ENCODE measurements at places on chromosomes 11 and 22.

DNA sequence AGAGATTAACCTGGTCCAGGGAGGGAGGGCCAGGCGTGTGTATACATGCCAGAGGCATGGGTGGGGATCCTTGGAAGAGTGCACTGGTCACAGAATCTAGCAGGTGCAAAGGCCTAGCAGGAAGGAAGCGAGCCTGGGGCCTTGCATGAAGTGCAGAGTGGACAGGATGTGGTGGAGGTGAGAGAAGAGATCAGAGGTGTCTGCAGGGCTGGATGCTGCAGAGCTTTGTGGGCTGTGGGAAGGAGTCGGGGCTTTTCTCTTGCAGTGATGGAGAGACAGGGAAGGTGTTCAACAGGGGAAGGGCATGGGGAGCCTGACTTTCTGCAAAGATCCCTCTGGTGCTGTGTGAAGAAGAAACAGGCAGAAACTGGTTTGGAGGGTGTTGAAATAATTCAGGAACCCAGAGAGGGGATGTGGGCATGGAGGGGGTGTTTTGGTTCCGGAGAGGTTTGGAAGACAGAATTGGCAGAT, 2.5 kb upstream of the TPST2 start:
- DNase-seq = no peak

- no peak for DNase-seq
Measured at GRCh38 chr22:48748113-48748859, 1079.4 kb downstream of the BRD1 start.

- DNase-seq = no peak
Measured at GRCh38 chr22:39528080-39528661, 4.4 kb downstream of the RPS19BP1 start.

GRCh38 chr11:92861634-92862033, 107.8 kb upstream of the MTNR1B start:
- no peak for DNase-seq
